ENCODE measurements at places on chromosomes 1 and 21.

GRCh38 chr21:41504030-41504429 is 3.9 kb downstream of the TMPRSS2 start:
- DNase-seq, result no peak

DNA sequence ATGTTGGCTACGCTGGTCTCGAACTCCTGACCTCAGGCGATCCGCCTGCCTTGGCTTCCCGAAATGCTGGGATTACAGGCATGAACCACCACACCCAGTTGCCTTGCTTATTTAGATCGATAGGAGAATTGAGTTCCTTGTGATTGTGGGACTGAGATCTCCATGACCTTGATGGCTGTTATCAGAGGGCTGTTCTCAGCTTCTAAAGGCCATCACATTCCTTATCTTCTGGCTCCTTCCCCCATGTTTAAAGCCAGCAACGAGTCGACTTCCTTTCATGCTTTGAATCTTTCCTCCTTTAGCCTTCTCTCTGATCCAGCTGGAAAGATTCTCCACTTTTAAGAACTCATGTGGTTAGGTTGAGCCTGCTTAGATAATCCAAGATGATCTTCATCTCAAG is 38.0 kb downstream of the CTH start:
- DNase-seq, result no peak

GRCh38 chr1:41919764-41920397 is 1.2 kb upstream of the HIVEP3 start:
- peak; percentile 71 for DNase-seq

- peak; percentile 15 for DNase-seq
These were observed 46.1 kb upstream of the RBM34 start for GRCh38 chr1:235207209-235207565.

DNA sequence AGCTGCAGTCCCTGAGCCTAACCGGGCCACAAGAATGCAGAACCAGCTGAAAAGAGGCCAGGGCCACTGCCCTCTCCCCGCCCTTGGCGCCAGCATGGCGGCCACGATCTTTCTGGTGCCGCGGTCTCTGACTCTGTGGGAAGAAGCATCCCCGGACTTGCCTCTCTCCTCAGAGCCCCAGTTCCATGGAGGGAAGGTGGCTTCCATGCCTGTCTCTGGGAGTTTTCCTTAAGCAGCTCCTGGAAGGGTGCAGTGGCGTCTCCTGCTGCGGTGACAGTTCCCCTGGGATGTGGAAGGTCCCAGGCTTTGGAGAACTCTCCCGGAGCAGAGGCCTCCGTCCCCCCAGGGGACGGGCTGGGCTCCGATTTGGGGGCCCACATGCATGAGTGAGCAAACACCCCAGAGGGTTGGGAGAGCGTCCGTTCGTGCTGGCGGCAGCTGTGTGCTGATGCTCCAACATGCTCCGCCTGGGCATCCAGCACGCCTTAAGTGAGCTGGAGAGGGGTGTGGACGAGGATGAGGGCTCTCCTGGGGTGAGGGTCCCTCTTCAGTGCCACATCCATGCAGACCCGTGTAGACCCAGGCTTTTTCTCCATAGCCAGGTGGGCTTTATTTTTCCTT is 109.8 kb upstream of the COL6A1 start:
- DNase-seq, result no peak

DNA sequence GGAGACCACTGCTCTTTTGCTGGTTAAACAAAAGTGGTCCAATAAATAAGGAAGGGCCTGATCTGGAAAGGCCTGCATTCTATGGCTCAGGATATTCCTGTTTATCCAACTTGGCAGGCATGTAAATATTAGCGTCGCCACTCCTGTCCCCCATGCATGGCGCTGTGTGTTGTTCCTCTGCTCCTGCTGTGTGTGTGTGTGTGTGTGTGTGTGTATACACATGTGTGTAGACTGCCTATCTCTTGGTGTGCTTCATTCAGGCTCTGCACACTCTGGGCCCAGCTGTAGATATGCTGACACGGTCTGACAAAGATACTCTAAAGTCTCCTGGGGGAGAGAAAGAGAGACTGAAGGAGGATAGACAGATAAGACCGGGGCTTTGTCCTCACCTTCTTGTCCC is 6.8 kb downstream of the LMOD1 start:
- DNase-seq, result no peak

- DNase-seq, result no peak
These were observed 88.4 kb upstream of the GFI1 start for GRCh38 chr1:92575123-92575522.

- no peak for DNase-seq
These were observed 87.2 kb upstream of the IVNS1ABP start for GRCh38 chr1:185404291-185404690.

GRCh38 chr1:15523104-15524020 is 653 bp downstream of the CASP9 start:
- no peak for DNase-seq

DNA sequence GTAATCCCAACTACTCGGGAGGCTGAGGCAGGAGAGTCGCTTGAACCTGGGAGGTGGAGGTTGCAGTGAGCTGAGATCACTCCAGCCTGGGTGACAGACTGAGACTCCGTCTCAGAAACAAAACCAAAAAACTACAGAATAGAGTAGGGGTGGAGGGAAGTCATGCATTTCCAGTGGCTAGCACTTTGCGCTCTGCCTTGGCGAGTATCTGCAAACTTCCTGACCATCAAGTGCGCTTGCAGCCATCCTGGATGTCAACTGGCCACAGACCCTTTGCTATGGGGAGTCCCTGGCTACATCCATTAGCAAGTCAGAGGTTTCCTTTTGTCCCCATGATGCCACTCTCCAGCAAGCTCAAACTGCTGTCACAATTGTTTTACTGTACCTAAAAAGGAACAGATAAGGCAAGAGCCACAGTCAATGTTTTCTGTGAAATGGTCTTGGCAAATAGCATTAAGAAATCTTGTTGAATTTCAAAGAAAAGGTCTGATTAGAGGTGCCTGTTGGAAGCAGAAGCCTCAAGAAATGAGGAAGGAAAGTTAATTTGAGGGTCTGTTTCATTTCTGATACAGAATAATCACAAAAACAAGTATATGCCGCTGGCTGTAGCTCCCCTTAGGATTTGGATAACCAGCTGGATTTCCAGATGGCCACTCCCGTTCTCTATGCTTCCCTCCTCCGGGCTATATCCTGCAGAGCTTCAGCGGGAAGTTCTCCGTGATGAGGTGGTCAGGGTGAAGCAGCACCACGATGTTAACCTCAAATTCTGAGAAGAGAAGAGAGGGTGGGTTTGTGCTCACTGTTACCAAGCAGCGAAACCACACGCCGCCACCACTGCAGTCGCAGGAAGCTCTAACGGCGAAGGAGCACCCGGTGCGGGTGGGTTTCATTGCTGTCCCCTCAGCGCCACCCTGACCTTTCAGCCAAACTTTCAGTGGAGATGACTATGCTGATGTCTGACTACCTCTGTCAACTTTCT is 42.0 kb downstream of the VPS26C start:
- DNase-seq, result peak; percentile 12

- DNase-seq, result no peak
These were observed 117.7 kb downstream of the ATG4C start for GRCh38 chr1:62901650-62902049.

DNA sequence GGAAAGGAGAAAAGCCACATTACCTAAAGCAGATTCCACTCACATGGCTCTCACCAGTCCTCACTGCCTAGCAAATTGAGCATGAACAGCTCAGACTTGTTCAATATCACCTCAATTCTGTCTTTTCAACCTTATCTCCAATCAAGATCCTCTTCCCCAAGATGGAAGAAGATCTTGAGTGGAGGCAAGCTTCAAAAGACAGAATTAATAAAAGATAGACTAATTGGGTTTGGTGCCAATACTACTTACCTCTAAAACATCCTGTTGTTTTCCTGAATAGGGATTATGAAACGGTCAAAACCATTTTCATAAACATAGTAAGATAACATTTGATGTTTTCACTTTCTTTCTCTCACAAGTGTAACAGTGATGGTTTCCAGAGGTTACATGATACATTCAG is 349.2 kb upstream of the PLD5 start:
- no peak for DNase-seq

GRCh38 chr1:212281590-212281989 is 3.6 kb upstream of the PPP2R5A start:
- DNase-seq, result no peak

GRCh38 chr1:175287849-175288248 is 95.3 kb upstream of the KIAA0040 start:
- no peak for DNase-seq

DNA sequence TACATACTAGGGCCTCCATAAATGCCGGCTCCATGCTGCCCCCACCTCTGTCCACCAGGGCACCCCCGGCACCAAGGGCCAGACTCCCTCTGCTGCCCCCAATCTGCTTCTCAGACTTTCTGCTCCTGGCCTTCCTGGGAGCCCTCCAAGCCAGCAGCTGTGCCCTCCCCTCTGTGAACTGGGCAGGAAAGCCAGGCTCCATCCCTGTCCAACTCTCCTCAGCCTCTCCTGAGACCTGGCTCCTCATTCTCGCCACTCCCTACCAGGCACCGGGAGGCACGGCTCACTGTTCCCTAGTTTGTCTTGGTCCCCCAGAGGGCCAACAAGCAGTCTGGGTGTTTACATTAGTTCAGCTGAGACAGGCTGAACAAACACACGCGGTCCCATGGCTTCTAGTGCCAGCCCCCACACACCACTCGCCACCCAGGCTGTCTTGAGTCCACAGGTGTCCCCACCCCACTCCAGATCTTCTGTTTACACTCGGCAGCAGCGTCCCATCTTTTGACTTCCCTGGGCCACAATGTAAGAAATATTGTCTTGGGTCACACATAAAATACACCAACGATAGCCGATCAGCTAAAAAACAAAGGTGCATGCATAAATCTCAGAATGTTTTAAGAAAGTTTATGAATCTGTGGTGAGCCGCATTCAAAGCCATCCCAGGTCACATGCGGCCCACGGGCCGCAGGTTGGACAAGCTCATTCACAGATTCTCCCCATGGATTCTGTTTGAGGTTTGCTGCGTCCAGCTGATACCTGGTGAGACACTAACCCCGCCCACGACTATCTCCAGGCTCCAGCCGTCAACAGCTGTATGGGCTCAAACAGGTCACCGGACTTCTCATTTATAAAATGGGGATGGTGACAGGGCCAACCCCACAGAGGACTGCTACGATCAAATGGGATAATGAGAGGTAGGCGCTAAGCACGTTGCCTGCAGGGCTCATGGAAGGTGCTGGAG is 29.5 kb upstream of the ECE1 start:
- no peak for DNase-seq

DNA sequence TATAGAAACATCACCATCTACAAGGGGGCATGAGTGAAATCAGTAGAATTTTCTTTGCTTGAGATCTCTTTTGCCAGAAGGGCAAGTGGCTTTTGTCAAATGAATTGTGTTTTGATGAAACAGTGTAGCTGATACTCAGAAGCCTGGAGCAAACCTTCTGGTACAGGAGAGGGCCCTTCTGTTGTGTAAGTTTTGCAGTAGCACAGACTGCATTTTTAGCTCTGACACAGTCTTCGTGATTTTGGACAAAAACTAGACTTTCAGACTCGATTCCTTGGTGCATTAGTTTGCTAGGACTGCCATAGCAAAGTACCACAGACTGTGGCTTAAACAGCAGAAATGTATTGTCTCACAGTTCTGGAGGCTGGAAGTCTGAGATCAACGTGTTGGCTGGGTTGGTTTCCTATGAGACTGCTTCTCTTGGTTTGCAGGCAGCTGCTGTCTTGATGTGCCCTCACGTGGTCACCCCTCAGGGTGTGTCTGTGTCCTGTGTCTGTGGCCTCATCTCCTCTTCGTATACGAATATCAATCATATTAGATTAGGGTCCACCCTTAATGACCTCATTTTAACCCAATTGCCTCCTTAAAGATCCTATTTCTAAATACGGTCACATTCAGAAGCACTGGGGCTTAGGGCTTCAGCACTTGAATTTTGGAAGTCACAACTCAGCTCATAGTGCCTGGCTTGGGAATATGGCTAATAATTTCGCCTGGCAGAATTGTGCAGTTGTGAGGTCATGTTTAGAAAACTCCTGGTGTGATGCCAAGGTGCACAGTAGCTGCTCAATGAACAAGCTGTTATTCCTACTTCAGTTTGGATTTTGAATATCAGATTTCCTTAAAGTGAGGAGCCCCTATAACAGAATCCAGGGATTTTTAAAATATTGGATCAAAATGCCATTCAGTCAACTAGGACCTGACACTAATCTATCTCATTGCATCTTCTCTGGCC is 21.2 kb upstream of the DISC1 start:
- DNase-seq, result no peak

DNA sequence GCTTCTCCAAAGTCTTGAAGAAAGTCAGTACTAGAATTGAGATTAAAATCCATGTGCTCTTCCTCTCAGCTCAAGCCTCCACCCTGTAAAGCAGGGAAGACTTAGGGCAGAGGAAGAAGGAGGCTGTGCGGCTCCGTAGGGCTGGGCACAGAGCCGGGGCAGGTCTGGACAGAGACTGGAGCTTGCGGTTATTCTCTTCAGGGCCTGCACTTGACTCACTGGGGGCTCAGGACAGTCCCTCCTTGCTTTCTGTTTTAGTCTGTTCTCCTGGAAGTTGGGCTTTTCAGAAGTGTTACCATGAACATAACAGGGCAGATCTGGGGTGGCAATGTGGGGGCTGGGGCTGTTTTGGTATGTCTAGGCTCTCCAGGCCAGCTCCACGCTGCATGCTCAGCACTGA is 21.6 kb upstream of the TRABD2B start:
- no peak for DNase-seq

DNA sequence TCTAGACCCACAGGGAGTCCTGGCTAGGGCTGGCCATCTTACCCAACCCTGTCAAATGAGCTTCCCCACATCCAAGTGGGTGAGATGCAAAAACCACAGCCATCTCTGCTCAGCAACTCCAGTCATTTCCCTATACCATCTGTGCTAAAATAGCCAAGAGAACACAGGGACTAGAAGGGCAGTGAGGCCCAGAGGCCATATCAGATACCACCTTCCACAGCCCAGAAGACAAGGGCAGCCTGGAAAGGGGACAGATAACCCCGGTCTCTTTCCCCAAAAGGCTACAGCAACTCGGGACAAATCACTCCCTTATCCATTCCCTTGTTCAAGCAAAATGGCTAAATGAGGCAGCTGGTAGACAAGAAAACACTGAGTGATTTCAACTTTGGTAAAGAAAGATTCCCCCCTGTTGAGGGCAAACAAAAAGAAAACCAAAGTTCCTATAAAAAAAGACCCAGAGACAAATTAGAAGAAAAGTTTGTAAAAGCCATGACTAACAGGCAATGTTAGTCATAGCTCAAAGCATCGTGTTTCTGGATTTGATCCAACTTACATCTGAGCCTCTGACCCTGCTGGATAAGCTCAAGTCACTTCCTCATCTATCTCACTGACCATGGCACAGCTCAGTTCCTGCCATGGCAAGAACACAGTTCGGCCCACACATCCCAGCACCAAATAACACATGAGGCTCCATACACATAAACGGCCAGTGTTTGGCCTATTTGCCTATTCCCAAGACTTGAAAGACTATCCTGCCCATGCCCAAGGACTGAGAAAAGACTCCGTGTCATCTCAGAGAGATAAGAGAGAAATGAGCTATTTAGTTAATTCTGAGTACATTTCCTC is 3.1 kb downstream of the LAMB3 start:
- no peak for DNase-seq
